Kidney (tissue), 22 donors: ENCODE measurements at places on chromosomes 7 and 10. TPM values are rescaled to one million over a fixed set of nuclear protein-coding genes. Genes with fewer than 3 reads are reported as not detected.

The ECHS1 gene
- total RNA-seq, result 85.6 TPM

GRCh38 chr10:127532659-127533058 is 16.4 kb upstream of the NPS start:
- DNase-seq, result no peak
- no peak overlapping the region for H3K4me3 ChIP-seq
- no peaks in the 10 kb centered on the region for H3K27me3 ChIP-seq
- H3K36me3 ChIP-seq, result no peaks in the 10 kb centered on the region

DNA sequence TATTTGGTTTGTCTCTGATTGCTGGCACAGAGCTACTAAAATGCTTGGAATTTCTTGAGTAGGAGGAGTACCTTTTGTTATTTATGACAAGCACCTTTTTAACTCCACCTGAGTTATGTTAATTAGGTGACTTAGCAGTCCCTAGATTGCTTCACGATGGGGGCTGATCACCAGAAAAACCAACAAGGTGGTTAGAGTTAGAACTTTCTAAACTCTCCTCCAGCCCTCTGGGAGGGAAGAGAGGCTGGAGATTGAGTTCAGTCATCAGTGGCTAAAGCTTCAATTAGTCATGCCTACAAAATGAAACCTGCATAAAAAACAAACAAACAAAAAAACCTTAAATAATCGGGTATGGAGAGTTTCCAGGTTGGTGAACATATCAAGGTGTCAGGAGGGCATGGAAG is 23.6 kb upstream of the ING3 start:
- DNase-seq, result no peak
- no peak overlapping the region for H3K27ac ChIP-seq
- H3K4me1 ChIP-seq, result no peaks in the 10 kb centered on the region
- no peaks in the 10 kb centered on the region for H3K27me3 ChIP-seq

DNA sequence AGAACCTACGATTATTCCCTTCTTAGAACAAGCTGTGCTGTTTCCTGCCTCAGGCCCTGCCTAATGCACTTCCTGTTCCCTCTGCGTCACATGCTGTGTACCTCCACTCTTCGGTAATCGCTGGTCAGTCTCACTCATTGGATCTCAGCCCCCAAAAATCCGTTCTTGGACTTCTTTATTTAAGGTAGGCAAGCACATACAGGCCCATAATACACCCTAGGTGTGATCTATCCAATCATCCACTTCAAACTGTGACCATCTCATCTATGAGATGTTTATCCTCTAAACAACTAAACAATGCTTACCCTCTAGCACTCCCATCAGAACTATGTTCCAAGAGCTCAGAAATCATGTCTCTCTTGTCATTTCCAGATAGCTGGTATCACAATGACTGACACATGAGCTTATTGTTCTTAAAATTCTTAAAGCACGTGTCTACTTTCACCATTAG is 83.9 kb downstream of the CADPS2 start:
- H3K36me3 ChIP-seq, result no peaks in the 10 kb centered on the region
- H3K4me1 ChIP-seq, result peaks cover 14% of the 10 kb centered on the region
- peak; percentile 11 for DNase-seq
- H3K27ac ChIP-seq, result peak overlapping the region; percentile 80
- H3K4me3 ChIP-seq, result no peak overlapping the region
- no peaks in the 10 kb centered on the region for H3K27me3 ChIP-seq

- no peaks in the 10 kb centered on the region for H3K27me3 ChIP-seq
- DNase-seq, result no peak
- no peak overlapping the region for H3K4me3 ChIP-seq
- no peak overlapping the region for H3K27ac ChIP-seq
- no peaks in the 10 kb centered on the region for H3K36me3 ChIP-seq
These were observed 112.1 kb downstream of the LMBR1 start for GRCh38 chr7:156780724-156781455.

GRCh38 chr10:75061709-75062505 is 49.5 kb upstream of the SAMD8 start:
- H3K4me3 ChIP-seq, result no peak overlapping the region
- no peaks in the 10 kb centered on the region for H3K27me3 ChIP-seq
- no peaks in the 10 kb centered on the region for H3K4me1 ChIP-seq
- H3K27ac ChIP-seq, result no peak overlapping the region

The MINDY4 gene
- total RNA-seq, result 15.3 TPM

GRCh38 chr7:133940368-133940767 is 186.8 kb upstream of the LRGUK start:
- H3K27ac ChIP-seq, result no peak overlapping the region
- H3K4me3 ChIP-seq, result no peak overlapping the region
- no peaks in the 10 kb centered on the region for H3K27me3 ChIP-seq
- no peak for DNase-seq

- H3K4me1 ChIP-seq, result no peaks in the 10 kb centered on the region
- no peak for DNase-seq
- no peaks in the 10 kb centered on the region for H3K27me3 ChIP-seq
- H3K27ac ChIP-seq, result no peak overlapping the region
- no peak overlapping the region for H3K4me3 ChIP-seq
- H3K36me3 ChIP-seq, result no peaks in the 10 kb centered on the region
These were observed 9.4 kb upstream of the CLDN3 start for GRCh38 chr7:73779517-73779916.

GRCh38 chr7:90178679-90179278 is 24.5 kb downstream of the STEAP1 start:
- no peak for DNase-seq
- H3K27ac ChIP-seq, result no peak overlapping the region
- H3K36me3 ChIP-seq, result no peaks in the 10 kb centered on the region
- H3K4me1 ChIP-seq, result no peaks in the 10 kb centered on the region
- H3K27me3 ChIP-seq, result no peaks in the 10 kb centered on the region

DNA sequence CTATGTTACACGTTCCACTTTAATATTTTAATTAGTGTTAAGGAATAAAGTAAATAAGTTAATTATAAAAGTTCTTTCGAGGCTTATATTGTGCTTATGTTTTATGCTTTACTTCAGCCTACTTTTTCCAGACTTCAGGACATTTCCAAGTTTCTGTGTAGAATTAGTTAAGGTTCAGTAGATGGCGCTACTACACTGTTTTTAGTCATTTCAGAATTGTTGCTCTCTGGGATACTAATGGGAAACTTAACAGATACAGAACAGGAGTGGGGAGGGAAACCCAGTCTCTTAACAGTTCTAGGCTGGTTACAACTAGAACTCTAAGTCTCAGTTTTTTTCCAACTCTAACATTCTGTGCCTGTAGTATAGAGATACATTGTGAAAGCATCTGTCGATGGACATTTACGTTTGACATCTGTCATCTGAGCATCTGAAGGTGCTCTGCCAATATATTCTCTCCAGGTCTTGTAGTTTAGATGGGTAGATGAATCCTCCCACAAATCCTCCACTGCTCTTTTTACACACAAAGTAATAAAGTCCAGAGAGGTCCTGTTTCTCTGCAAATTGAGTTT is 56.8 kb upstream of the FAM171A1 start:
- no peak overlapping the region for H3K27ac ChIP-seq
- no peak overlapping the region for H3K4me3 ChIP-seq
- peak; percentile 82 for DNase-seq
- no peaks in the 10 kb centered on the region for H3K27me3 ChIP-seq
- H3K36me3 ChIP-seq, result no peaks in the 10 kb centered on the region

The MICALL2 gene
- 53.4 TPM for total RNA-seq

DNA sequence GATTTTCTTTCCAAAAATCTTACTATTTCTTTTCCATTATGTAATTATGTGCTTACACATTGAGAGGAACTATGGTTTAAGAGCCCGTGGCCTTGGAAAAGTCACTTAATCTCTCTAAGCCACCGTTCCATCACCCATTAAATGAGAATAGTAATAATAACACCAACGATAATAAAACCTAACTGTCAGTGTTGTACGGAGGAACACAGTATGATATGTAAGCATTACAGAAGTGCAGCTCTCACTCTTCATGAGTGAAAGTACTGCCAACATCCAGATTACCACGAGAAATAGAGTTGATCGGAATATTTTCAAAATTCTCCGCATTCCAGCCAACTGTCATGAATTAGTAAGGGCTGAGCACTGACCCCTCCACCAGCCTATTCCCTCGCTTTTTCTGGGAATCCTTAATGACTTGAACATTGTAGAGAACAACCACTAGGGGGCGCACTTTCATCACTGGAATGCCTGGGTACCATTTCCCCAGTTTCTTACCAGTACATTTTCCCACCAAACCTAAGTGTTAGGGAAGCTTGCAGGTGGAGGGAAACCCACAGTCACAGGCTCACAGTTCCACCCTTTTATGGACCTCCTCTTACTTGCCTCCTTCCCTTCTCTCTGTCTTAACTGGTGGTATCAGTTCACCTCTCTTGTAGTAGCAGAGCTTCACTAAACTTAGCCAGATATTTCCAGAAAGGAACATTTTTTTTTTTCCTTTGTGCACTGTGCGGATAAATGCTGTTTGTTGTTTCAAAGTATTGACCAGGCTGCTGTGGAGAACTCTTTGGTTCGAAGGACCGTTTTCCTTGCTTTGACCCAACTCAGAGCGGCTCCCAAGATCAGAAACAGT is 27.8 kb downstream of the NKX2-3 start:
- DNase-seq, result peak; percentile 61
- no peak overlapping the region for H3K27ac ChIP-seq
- no peak overlapping the region for H3K4me3 ChIP-seq
- H3K36me3 ChIP-seq, result no peaks in the 10 kb centered on the region
- H3K4me1 ChIP-seq, result no peaks in the 10 kb centered on the region

DNA sequence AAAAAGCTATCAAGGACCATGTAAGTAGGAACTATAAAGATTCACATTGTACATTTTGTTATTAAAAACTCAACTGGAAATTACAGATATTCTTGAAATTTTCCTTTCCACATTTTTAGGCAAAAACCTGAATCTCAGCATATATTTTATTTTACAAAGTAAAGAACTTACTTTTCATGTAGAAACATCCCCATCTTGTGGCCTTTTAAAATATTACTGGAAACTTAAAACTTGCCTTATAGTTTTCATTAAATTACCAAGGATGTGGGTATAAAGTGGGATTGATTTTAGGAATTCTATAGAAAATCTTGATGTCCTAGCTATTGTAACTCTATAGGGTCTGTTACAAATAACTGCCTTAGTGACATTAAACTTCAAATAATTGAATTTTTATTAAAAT is 10.6 kb downstream of the DBF4 start:
- no peaks in the 10 kb centered on the region for H3K4me1 ChIP-seq
- H3K36me3 ChIP-seq, result no peaks in the 10 kb centered on the region
- no peak overlapping the region for H3K4me3 ChIP-seq
- no peak overlapping the region for H3K27ac ChIP-seq

DNA sequence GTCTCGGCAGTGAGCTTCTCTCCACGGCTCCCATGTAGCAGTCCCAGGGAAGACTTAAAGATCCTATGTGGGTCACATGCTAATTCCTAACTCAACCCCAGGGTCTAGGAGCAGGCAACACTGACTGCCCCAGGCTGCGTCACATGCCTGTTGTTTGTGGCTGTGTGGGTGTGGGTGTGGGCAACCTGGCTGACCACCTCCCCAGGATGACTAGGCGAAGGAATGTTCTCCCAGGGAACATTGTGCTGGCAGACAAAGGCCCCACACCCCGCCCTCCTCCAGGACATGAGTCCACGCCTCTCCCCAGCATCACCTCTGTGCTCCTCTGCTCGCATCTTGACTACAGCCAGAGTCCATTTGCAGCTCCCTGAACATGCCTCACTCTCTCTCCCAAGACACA is 30.3 kb downstream of the SLC29A3 start:
- H3K36me3 ChIP-seq, result peaks cover 2% of the 10 kb centered on the region
- H3K27me3 ChIP-seq, result no peaks in the 10 kb centered on the region

The CLDN4 gene
- 342 TPM for total RNA-seq

- H3K36me3 ChIP-seq, result no peaks in the 10 kb centered on the region
- DNase-seq, result no peak
- no peak overlapping the region for H3K27ac ChIP-seq
- H3K4me3 ChIP-seq, result no peak overlapping the region
These were observed 337.8 kb downstream of the NRG3 start for GRCh38 chr10:82212753-82213152.

The NEUROG3 gene
- total RNA-seq, result not detected

GRCh38 chr7:74233655-74234285 is 20.4 kb downstream of the RFC2 start:
- DNase-seq, result no peak
- no peaks in the 10 kb centered on the region for H3K4me1 ChIP-seq
- no peak overlapping the region for H3K27ac ChIP-seq
- no peak overlapping the region for H3K4me3 ChIP-seq
- H3K27me3 ChIP-seq, result no peaks in the 10 kb centered on the region

The CYP3A4 gene
- not detected for total RNA-seq

DNA sequence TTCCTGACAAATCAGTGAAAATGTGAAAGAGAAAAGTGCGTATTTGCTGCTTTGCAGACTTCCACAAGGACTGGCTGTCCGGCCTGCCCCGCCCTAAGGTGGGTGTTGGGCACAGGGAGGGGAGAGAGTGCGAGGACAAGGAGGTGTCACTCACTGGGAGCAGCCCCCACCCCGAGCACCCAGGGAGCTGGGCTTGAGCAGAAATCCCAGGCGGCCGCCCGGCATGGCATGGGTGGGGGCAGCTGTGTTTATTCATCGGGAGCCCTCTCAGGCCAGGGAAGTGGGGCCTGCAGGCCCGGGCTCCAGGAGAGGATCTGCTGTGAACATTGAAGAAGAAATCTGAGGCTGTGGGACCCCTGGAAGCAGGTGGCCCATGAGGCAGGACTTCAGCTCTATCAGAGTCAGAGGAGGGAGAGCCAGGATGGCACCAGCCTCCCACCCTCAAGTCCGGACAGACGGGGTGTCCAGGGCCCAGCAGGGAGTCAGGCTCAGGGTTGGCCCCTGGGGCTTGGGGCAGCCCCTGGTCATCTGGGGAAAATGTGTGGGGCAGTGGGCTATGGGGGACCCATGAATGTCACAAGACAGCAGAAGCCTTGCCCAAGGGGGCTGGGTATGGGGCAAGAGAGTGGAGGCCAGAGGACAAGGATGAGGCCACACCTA is 164.4 kb upstream of the PPP2R2D start:
- no peaks in the 10 kb centered on the region for H3K4me1 ChIP-seq
- H3K27me3 ChIP-seq, result no peaks in the 10 kb centered on the region
- H3K27ac ChIP-seq, result no peak overlapping the region
- no peak overlapping the region for H3K4me3 ChIP-seq
- DNase-seq, result no peak

DNA sequence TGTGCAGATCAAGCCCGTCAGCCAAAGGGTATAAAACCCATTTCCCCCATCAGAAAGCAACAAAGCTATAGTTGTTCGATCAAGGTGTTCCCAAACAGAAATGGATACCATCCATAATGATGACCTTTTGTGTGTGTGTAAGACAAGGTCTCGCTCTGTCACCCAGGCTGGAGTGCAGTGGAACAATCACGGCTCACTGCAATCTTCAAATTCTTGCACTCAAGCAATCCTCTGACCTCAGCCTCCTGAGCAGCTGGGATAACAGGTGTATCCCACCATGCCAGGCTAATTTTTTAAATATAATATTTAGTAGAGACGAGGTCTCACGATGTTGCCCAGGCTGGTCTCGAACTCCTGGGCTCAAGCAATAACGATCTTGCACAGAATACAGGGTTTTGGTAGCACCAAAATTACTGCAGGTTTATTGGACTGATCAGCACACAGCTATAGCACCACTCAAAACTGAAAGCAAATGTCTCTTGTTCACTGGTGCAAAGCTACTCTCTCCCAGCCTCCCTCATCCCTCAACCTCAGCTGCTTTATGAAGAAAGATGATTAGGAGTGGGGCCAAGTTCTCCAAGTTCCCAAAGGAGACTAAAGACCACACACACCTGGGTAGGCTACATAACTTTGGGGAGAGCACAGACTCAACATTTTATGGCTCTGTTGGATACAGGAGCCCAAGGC is 80.5 kb downstream of the ABI1 start:
- no peak for DNase-seq
- no peaks in the 10 kb centered on the region for H3K27me3 ChIP-seq
- peaks cover 5% of the 10 kb centered on the region for H3K4me1 ChIP-seq
- no peaks in the 10 kb centered on the region for H3K36me3 ChIP-seq
- H3K27ac ChIP-seq, result no peak overlapping the region

- H3K27me3 ChIP-seq, result no peaks in the 10 kb centered on the region
- H3K4me1 ChIP-seq, result peaks cover 31% of the 10 kb centered on the region
- H3K36me3 ChIP-seq, result peaks cover 6% of the 10 kb centered on the region
- no peak for DNase-seq
- no peak overlapping the region for H3K27ac ChIP-seq
These were observed 183.2 kb downstream of the RTKN2 start for GRCh38 chr10:62085404-62085803.

The C10orf95 gene
- total RNA-seq, result 2.7 TPM
